Renal cortical epithelial cell (primary cell): ENCODE measurements at places on chromosomes 5 and 9. TPM values are rescaled to one million over a fixed set of nuclear protein-coding genes. Genes with fewer than 3 reads are reported as not detected.
A peak's percentile ranks its signal among the peaks of the same experiment; 100 is the strongest.

The URM1 gene
- 21.9 and 43.7 TPM in 2 replicates for total RNA-seq

DNA sequence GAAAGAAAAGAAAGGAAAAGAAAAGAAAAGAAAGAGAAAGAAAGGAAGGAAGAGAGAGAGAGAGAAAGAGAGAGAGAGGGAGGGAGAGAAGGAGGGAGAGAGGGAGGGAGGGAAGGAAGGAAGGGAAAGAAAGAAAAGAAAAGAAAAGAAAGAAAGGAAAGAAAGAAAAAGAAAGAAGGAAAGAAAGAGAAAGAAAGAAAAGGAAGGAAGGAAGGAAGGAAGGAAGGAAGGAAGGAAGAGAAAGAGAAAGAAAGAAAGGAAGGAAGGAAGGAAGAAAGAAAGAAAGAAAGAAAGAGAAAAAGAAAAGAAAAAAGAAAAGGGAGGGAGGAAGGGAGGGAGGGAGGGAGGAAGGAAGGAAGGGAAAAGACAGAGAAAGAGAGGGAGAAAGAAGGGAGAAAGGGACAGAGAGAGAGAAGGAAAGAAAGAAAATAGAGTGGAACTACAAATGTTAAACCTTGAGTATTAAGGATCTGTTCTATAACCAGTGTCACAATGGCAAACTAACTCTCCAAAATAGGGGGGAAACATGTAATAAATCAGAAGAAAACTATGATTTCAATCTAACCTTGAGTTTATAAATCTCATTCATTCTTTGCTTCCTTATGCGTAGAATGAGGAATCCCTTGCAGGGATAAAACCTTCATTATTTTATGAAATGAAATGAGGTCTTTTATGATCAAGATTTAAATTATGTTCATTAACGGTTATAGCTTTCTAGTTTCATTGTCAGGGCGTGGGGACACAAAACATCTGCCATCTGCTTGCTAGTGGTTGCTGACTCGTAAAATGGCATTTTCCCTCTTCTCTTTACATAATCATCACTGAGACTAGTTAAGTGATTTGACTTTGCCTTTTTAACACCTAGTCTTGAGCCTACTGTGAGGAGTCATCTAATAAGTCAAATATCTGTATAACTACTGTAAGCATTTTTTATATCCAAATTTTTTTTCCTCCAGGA, 40.7 kb upstream of the RAD23B start:
- peak; percentile 36 for DNase-seq

The AGXT2 gene
- 0.20 TPM in 1 of 2 replicates, not detected in the other for total RNA-seq

The CACNA1B gene
- 0.05 TPM in 1 of 2 replicates, not detected in the other for total RNA-seq
